NCI-H1436 (cell line): ENCODE measurements at places on chromosomes 6 and 20.
A peak's percentile ranks its signal among the peaks of the same experiment; 100 is the strongest.

DNA sequence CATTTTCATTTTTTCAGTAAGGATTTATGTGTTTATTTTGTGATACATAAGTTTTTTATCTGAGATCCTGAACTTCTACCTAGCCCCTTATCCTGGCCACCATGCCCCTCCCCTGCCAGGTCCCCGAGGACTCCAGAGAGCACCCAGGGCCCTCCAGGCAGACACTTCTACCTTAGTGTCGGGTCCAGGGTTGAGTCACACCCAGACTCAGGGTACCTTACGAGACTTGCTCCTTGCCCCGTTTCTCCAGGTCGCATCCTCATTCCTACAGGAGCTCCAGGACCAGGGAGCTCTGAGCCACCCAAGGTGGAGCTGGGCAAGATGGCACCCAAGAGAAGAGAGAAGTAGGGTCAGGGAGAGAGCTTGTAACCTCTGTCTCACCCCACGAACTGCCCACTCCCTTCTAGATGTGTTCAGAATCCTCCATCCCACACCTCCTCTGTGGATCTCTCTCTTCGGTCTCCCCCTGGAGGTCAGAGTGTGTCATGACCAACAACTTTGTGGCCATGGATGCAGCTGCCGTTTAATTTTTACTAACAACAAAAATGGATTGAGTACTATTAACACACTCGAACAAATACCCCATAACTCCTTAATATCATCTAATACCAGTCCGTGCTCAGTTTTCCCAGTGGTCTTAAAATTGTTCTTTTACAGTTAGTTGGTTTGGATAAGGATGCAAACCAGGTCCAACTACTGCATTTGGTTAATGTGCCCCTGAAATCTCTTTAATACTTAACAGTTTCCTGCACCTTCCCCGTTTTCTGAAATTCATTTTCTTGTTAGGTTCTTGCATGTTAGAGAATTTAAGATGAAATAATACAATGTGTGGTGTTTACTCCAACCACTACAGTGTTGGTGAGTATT, 130.6 kb upstream of the INSM1 start:
- peak; percentile 63 for DNase-seq

GRCh38 chr6:70819646-70820045, 137.2 kb downstream of the B3GAT2 start:
- no peak for DNase-seq

DNA sequence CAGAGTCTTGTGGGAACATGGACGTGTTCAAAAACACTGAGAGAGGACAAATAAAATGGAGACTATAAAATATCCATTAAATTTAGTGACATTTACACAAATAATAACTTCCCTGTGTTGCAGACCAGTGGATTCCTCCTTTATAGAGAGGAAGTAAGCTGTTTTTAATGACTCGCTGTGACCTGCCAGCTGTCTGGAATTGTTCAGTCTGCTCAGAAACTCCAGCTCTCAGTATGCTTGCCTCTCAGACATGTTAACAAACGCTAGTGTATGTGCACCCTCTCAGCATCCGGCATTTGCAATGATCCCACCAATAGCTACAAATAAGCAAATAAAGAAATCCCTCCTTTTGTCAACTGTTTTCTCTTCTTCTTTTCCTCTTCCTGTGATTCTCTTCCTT, 158.0 kb upstream of the TCF21 start:
- DNase-seq, result no peak

DNA sequence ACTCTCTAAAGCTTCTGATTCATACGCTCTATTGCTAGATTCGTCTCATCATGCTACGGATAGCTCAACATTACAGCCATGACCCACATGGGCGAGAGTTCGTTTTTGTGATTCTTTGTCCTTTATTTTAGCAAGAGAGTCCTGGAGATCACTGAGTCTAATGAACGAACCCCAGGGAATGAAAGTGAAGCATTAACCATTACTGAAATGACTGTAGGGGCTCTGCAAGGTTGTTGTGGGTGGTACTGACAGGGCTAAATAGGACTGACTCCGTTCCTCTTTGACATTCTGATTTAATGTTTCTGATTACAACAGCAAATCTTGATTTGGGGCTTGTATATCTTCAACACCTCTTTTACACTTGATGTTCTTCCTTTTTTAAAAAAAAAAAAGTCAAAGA, 13.7 kb upstream of the RTF2 start:
- DNase-seq, result no peak

GRCh38 chr20:38752029-38752428, 3.8 kb downstream of the ACTR5 start:
- no peak for DNase-seq

DNA sequence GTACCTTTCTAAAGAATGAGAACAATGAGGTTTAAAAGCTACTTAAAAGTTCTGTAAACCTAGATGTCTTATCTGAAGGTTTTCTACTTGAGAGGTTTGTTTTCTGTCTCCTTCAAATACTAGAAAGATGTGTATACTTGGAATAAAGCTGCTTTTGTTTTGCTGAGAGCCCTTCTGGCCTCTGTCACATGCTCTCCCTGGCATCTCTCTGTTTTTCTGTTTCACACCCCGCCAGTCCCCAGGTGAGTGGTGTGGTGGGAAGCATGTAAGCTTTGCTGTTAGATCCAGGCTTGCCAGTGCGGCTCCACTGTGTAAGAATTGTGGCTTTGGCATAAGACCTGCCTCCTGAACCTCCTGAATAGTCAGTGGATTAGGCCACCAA, 56.8 kb downstream of the SNX9 start:
- DNase-seq, result no peak

DNA sequence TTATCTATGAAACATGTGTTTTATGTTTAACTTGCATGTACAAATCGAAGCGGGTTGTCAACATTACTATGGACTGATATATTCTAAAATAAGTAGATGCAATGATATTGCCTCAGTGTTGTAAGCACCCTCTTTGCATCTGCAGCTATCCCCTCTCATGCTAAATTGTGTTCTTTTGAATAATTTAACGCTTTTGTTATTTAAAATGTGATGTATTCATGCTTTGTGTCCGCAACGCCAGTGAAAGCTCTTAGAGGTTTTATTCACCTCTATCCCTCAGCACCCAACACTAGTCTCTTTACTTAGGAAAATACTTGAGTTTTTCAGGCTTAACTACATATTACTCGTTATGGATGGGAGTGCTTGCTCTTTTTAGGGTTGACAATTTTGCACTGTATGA, 173.7 kb upstream of the ID4 start:
- DNase-seq, result no peak

DNA sequence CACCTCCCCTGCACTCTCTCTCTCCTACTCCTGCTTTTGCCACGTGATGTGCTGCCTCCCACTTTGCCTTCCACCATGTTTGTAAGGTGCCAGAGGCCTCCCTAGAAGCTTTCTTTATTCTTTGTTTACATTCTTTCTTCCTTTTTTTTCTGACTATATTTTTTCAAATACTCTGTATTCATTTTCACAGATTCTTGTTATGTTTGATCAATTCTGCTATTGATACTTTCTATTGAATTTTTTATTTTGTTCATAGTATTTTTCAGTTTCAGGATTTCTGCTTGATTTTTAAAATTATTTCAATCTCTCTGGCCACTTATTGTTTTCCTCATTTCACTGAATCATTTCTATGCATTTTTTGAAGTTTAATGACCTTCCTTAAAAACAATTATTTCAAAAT, 801.8 kb downstream of the GRIK2 start:
- DNase-seq, result no peak

DNA sequence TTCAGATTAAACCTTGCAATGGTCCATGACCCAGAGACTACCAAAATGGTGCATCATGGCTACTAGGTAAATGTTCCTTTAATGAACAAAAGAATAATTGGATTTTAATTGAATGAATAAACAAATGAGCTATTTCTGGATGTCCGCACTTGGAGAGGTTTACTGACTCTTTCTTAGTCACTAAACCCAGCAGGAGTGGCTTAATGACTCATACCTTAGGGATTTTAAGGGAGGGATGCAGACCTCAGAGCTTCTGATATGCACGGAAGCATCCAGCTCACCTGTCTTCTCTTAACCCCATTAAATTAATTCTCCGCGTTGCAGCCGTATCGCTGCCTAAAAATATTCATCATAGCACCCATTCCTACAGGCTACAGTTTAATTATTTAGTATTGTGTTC, 970.0 kb upstream of the SLC35B3 start:
- no peak for DNase-seq

DNA sequence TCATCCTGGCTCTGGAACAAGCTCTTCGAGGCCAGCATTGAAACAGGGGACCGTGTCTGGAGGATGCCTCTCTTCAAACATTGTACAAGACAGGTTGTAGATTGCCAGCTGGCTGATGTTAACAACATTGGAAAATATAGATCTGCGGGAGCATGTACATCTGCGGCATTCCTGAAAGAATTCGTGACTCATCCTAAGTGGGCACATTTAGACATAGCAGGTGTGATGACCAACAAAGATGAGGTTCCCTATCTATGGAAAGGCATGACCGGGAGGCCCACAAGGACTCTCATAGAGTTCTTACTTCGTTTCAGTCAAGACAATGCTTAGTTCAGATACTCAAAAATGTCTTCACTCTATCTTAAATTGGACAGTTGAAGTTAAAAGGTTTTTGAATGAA, 3.6 kb upstream of the CDKN1A start:
- DNase-seq, result no peak

- no peak for DNase-seq
Measured at GRCh38 chr6:18632670-18633410, 245.7 kb downstream of the RNF144B start.
